NCI-H2081 (cell line): ENCODE measurements at places on chromosomes 2 and 18.

- no peak for DNase-seq
Measured at GRCh38 chr2:46269544-46270273, 27.5 kb upstream of the EPAS1 start.

DNA sequence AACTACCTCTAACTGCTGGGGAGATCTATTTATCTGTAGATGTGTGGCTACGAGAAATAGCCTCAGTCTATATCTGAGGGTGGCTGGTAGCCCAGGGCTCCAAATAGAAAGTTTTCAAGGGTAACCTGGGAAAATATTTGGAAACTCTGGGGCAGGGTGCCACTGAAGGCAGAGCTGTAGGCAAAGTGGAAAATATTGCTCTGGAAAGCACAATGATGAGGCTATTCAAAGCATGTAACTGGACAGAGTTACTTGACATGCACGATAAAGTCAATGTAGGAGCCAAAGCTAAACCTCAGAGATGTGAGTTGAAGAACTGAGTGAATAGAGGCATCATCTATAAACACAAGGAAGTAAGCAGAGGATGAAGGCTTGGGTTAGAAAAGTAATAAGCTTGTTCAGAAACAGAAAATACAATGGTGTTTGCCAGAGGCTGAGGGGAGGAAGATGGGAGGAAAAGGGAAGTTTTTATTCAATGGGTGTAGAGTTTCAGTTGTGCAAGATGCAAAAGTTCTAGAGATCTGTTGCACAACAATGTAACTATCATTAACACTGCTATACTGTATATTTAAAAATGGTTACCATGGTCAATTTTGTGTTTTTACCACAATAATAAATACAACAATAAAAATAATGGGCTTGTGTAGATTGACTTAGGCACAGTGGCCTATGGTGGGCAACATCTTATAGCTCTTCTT, 171.6 kb downstream of the MBD2 start:
- no peak for DNase-seq

DNA sequence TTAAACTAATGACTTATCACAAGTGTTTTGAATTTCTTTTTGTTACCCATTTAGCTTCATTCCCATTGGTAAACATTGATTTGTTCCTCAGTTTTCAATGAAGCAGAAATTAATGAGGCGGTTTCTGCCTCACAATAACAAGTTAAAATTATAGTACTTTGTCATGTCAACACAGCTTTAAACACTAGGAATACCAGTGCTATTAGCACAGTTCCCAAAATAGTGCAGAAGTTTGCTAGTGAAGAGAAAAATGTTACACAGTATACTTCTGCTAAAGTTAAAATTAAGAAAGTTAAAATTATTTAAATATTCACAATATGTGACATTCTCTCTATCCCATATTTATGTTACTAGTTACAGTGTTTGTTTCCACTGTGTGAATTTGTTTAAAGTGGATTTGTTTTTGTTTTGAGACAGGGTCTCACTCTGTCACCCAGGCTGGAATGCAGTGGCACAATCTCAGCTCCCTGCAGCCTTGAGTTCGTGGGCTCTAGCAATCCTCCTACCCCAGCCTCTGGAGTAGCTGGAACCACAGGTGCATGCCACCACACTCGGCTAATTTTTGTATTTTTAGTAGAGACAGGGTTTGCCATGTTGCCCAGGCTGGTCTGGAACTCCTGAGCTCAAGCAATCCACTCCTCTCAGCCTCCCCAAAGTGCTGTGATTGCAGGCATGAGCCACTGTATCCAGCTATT, 3.8 kb upstream of the CHN1 start:
- DNase-seq = no peak

DNA sequence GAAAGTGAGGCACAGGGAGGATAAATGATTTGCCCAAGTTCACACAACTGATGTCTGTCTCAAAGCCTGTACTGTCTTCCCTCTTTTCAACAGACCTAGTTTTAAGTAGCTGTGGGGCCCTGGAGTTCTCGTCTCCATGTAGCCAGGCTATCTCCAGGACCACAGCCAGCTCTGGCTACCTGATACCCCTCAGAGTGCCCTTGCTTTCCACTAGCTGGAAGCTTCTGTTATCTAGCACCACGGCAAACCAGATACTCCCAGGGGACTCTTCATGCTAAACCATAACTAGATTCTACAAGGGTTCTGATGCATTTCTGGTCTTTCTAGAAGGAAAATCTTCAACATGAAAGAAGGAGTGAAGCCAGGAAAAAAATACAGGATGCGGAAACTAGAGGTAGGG, 137.3 kb downstream of the GALNT14 start:
- no peak for DNase-seq

DNA sequence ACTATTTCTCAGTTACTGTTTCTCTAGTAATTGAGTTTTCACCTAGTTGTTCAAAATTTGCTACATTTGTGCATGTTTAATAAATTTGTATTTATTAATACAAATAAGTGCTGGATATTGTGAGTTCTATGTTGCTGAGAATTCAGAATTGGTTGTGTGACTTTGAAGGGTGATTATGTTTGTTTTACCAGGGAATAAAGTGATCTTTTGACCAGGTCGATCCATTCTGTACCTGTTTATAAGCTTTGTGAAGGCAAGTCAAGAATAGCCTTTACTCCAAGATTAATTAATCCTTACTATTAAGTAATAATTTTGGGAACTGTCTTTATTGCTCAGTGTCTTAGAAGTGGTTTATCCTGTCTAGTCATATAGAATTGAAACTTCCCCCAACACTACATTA, 230.0 kb upstream of the GYPC start:
- DNase-seq = no peak

- DNase-seq = no peak
Measured at GRCh38 chr2:73080321-73081131, 9.0 kb upstream of the SFXN5 start.

- no peak for DNase-seq
Measured at GRCh38 chr18:9520666-9521065, 45.4 kb downstream of the RALBP1 start.

DNA sequence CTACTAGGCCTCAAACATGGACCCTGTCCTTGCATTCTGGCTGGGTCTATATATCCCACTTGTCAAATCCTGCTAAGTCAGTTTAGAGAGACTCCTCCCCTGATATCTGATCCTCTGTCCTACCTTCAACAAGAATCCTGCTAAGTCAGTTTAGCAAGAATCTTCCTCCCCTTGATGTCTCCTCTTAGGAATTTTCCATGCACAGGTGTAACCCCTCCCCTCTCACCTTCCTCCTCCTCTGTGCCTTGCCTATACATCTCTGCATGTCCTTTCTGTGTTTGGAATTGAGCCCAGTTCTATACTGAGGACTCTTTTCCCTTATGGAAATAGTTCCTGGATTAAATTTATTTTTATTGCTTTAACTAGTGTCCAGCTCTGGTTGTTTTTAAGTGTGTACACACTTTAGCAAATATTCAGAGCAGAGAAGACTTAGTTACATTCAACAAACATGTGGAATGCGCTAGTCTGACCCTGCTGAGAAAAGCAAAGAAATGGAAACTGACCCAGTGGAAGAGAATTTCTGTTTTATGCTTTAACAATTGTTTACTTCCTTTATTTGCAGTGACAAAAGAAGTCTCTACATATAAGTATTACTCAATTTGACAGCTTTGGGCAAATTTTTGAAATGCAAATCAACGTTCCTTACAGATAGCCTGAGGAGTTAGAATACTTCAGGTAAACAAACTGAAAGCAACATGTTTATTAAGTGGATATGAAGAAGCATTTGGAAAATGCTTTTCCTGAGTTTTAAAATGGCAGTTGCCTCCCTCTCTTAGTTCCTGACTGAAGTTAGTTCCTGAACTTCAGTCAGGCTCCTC, 80.6 kb downstream of the RIT2 start:
- no peak for DNase-seq

DNA sequence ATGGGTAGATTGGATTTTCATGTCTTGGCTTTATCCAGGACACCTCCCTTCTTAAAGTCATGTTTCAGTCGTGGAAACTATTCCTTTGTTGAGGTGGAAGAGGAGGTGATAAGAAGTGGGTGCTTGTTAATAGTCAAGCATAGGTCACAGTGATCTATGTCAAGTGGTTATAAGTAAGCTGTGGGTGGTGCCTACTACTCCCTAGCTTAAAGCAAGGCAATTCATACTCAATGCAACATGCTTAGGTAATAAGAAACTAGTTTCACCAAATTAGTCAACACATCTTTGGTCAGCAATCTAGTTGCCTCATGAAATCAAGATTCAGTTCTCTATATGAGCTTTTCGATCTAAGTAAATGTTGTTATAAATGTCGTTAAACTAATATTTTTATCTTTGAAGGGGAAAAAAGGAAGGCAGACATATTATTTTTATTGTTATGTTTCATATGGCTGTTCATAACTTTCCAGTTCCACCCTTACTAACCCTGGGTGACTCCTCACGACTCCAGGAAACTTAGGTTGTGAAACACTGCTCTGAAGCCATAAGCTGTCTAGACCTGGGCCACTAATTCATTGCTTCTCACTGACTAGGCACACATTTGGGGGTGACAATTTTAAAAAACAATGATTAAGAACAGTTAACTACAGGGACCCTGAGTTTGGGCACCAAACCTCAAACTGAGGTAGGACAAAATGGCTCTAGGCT, 5.8 kb upstream of the ABCB11 start:
- DNase-seq = no peak

DNA sequence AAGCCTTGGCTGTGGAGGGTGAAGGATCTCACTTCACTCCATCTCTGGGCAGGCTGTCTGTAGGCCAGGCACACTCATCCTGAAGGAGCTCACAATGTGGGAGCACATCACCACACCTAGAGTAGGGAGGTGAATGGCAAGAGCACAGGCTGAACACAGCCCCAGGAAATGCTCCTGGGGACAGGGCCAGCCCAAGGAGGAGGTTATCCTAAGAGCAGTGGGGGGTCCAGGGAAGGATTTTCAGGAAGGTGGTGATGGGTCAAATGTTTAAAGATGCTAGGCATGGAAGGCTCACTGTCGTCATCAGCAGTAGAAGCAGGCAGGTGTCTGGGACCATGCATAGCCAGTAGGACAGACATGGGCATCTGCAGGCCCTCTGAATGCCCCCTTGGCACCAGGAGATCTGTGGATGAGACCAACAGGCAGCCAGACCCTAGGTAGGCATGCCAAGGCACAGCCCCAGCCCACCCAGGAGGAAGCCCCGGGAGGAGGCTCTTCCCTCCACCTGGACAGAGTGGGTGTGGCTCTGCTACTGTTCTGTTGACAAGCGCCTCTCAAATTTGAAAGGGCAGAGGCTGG, 91.7 kb upstream of the RAB6C start:
- DNase-seq = no peak

DNA sequence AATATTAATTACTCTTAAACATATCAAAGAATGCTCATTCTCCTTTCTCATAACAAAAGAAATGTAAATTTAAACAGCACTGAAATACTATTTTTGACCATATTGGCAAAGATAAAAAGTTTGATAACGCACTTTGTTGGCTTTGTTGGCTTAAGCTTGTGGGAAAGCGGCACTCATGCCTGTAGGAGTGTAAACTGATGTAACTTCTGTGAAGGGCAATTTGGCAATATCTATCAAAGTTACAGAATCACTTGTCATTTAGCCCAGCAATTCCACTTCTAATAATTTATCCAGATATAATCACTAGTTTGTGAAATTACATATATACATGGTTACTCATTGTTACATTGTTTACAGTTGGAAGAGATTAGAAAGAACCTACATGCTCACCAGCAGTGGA, 311.8 kb upstream of the STON1 start:
- no peak for DNase-seq

DNA sequence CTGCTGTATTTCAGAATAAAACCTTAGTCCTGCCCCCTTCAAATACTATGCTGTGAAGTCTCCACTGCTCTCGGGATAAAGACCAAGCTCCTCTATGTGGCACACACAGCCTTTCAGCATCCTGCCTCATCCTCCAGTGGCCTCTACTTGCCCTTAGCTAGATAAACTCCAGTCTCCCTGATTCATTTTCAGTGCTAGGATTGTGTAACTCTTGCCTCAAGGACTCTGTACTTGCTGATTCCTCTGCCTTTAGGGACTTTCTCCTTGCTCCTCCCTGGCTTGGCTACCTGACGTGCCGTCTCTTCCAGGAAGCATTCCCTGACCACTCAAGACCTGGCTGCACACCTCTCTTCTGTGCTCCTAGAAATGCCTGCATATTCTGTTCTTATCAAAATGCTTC, 416.7 kb downstream of the MTX2 start:
- DNase-seq = no peak

GRCh38 chr2:178075006-178075326, 2.4 kb upstream of the PDE11A start:
- no peak for DNase-seq

DNA sequence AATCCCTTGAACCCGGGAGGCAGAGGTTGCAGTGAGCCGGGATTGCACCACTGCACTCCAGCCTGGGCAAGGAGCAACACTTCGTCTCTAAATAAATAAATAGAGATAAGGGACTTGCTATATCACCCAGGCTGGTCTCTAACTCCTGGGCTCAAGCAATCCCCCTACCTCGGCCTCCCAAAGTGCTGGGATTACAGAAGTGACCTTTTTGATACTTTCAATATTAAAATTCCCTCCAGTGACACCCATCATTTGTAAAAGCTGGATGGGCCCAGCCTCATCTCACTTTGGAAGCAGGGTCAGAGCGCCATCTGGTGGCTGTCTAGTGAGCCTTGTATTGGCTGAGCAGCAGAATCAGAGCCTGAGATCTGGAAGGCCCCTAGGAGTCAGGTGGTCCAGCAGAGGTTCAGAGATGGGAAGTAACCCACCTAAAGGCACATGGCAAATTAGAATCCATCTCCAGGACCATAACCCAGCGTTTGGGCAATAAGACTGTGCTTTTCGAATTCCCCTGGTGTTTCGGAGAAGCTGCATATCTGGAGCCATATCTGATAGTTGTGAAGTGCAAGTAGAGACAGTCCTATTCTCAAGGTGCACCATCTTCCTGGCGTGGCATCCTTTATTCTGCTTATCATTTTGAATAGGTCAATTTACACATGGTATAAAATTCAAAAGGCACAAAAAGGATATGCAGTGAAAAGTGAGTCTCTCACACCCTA, 18.3 kb upstream of the SLC35F6 start:
- DNase-seq = peak; percentile 80

- DNase-seq = no peak
Measured at GRCh38 chr2:52178845-52179244, 1146.9 kb upstream of the NRXN1 start.

- no peak for DNase-seq
Measured at GRCh38 chr2:120747706-120748105, 12.0 kb downstream of the GLI2 start.

GRCh38 chr18:49169037-49169521, 218.3 kb upstream of the SMAD7 start:
- DNase-seq = no peak

DNA sequence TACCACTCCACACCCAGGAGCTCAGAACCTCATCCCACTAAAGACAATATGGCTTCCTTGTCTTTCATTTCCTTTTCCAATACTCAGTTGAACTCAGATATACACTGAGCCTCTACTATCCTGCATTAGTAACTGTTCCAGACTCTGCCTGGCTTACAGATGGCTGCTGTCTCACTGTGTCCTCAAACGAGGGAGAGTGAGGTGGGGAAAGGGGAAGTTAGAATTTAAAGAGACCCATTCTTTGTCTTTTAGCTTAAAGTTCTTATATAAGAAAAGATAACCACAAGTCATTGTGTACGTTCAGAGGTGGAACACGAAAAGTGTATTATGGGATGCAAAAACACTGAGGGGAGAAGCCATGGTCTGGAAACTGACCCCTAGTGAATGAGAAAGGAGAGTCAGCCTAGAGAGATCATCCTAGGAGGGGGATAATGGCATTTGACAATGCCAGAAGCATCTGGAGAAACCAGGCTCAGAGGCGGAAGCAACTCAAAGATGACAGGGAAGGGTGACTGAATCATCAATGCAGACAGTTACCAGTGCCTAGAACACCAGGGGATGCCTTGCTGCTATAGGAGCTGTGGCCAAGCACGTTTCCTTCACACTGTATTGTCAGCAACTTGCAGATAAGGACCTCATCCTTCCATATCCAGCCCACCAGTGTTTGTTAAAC, 170.7 kb downstream of the CYRIA start:
- no peak for DNase-seq
